Right ventricle myocardium superior (tissue), 1 donor: ENCODE measurements at places on chromosomes 3 and 15. TPM values are rescaled to one million over a fixed set of nuclear protein-coding genes. Genes with fewer than 3 reads are reported as not detected.

AADAC gene
- not detected for total RNA-seq

PIERCE2 gene
- total RNA-seq, result 7.4 TPM

SLC22A13 gene
- not detected for total RNA-seq

MAGEL2 gene
- not detected for total RNA-seq

CLRN1 gene
- total RNA-seq, result not detected

PRSS50 gene
- 0.16 TPM for total RNA-seq
